ENCODE measurements at places on chromosomes 2 and 18. TPM values are rescaled to one million over a fixed set of nuclear protein-coding genes. Genes with fewer than 3 reads are reported as not detected.
A peak's percentile ranks its signal among the peaks of the same experiment; 100 is the strongest.

DNA sequence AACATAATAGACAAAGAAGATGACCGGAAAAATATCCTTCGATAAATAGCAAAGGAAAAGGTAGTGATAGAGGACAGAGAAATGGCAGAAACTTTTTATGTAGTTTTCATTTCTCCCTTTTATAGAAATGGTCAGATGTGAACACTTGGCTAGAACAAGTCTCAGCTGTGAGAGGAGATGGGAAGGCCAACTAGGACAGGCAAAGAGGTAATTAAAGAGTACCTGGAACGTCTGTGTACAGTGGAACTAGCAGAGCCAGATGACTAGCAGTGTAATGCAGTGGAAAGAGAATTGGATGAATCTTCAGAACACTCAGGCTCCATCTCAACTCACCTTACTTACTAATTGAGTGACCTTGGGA lies 69.2 kb downstream of the NABP1 start:
- DNase-seq, result no peak

DNA sequence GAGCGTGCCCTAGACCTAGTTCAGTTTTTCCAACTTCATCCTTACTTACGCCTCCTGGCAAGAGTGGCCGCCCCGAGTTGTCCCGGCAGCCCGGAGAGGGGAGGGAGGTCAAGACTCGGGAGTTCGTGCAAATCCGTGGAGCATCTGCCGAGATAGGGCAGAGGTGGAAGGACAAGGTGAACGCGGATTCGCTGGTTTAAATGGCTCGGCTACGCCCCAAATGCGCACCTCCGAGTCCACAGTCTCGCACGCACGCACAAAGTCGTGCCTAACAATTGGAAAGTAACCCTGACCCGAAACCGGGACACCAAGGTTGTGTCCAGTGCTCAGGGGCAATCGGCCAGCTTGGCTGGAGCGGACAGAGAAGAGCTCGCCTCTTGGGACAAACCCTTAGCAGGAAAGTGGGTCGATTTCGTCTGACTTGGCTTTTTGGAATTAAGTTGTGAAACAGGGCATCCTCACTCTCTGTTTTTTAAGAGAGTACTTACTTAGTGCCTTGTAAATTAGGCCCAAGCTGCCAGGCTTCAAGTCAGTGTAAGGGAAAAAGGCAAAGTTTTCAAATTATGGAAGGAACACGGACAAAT lies 726 bp upstream of the SS18 start:
- peak; percentile 85 for DNase-seq

- DNase-seq, result peak; percentile 3
Observed at GRCh38 chr2:241987726-241988125, 118.2 kb downstream of the RTP5 start.

- DNase-seq, result no peak
Observed at GRCh38 chr2:112646791-112647689, 1.3 kb downstream of the SLC20A1 start.

Gene ICOS
- not detected for total RNA-seq
